ENCODE measurements at places on chromosomes 7 and 10.

DNA sequence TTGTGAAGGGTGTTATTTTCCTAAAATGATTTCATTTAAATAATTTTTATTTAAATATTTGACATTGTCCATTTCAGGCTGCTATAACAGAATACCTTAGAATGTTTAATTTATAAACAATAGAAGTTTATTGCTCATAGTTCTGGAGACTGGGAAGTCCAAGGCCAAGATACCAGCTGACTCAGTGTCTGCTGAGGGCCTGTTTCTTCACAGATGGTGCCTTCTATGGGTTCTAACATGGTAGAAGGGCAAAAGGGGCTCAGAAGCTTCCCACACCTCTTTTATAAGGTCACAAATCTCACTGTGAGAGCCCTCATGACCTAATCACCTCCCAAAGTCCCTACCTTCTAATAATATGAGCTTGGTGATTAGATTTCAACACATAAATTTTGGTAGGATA lies 50.7 kb downstream of the MTURN start:
- no peak for DNase-seq

DNA sequence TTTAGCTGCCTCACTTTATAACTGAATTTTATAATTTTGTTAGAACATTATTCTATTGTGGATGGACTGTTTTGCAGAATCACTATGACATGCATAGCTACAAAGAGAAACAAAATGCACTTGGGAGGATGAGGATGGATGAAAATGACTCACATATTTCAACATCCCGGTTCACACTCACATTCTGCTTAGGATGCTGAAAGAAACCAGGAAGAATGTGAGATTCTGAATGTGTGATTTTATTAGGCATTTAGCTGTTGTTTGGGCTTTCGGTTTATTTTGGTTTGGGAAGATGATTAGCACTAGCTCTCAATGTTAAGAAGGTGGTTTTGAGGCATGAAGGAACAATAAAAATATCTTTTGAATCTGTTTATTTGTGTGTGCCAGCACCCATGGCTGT lies 235.5 kb downstream of the SEMA3E start:
- DNase-seq: peak; percentile 18

DNA sequence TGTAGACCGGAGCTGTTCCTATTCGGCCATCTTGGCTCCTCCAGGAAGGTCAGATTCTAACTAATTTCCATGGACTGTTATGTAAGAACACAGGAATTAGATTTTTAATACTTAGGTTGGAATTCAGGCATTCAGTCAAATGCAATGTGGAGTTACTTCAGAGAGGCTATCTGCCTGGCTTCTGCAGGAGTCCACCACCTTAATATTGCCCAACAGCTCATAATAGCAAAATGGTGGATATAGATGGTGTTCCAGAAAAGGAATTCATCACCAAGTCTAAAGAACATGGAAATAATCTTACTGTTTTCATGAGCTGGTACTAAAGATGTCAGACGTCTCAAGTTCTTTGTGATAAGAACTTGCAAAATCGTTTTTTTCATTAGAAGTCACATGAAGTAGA lies 39.5 kb downstream of the CRHR2 start:
- no peak for DNase-seq

GRCh38 chr7:59079-60016 lies 133.0 kb upstream of the FAM20C start:
- DNase-seq: no peak

DNA sequence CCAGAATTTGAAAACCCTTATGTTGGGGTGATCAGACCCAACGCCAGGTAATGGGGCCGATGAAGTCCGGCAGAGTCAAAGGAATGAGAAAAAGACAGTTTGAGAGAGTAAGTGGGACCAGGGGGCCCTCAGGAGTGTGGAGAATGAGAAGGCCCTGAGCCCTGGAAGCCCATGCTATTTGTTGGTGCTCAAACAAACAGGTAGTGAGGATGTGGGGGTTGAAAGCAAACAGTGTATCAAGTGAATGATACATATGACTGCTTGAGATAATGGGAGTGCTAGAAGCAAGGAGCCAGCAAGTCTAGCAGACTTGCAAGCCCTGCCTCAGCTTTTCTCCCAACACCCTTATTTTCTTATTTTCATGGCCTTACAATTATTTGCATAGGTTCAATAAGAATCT lies 11.2 kb upstream of the SEPTIN14 start:
- DNase-seq: no peak

- DNase-seq: no peak
Measured at GRCh38 chr10:97220355-97220754, 34.6 kb upstream of the SLIT1 start.

- DNase-seq: peak; percentile 66
Measured at GRCh38 chr7:149147752-149148653, 750 bp downstream of the ZNF398 start.

GRCh38 chr7:153258686-153259085 lies 499.1 kb downstream of the ACTR3B start:
- DNase-seq: no peak

- DNase-seq: no peak
Measured at GRCh38 chr7:28336806-28337205, 75.5 kb upstream of the CREB5 start.

DNA sequence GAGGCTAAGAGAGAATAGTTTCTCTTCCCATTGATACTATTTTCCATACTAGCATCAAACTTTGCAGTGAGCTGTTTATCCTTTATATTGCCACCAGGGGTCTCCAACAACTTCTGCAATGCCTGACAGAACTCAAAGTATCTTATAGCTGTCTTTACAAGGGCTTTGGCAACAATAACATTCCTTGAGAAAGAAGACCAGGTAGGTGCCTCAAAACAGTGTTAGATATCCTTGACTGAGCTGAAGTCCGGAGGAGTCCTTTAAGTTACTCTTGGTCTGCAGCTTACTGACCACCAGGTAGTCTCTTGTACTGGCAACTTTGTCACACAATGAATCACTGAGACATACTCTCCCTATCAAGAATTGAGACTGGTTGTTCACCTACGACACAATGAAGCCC lies 30.0 kb upstream of the TES start:
- DNase-seq: peak; percentile 63

- DNase-seq: no peak
Measured at GRCh38 chr7:70113536-70113935, 515.3 kb downstream of the AUTS2 start.

DNA sequence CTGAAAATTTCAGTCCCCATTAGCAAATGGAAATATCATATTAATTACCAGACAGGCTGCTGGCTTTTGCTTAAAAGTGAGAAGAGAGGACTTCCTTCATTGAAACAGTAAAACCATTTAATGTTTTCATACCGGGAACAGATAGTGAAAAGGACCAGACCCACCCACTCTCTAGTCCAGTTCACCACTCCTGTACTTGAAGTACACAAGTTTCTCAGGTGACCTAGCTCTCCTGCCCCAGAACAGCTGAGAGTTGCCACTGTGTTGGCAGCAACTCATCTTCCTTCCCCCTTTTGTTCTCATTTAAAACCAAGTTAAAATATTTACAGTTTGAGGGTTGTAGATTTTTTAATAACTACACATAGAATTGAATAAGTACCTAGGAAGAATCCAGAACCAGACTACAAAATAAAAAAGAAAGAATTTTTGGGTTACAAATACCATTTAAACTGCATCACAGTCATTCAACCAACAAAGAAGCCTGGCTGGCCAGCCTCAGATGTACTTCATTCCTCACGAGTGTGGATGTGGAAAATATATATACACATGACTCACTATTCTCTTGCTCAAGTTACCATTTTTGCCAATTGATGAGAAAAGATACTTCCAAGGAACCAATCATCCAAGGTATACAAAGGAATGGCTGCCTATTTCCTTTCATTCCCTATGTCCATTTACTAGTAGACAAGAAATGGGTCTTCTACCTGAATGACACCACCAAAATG lies 68.1 kb downstream of the VPS41 start:
- peak; percentile 80 for DNase-seq

- DNase-seq: no peak
Measured at GRCh38 chr7:50479743-50480517, 29.8 kb upstream of the FIGNL1 start.

GRCh38 chr7:38276096-38276877 lies 2.9 kb upstream of the TARP start:
- DNase-seq: no peak

- no peak for DNase-seq
Measured at GRCh38 chr10:119263951-119264617, 56.7 kb downstream of the GRK5 start.

DNA sequence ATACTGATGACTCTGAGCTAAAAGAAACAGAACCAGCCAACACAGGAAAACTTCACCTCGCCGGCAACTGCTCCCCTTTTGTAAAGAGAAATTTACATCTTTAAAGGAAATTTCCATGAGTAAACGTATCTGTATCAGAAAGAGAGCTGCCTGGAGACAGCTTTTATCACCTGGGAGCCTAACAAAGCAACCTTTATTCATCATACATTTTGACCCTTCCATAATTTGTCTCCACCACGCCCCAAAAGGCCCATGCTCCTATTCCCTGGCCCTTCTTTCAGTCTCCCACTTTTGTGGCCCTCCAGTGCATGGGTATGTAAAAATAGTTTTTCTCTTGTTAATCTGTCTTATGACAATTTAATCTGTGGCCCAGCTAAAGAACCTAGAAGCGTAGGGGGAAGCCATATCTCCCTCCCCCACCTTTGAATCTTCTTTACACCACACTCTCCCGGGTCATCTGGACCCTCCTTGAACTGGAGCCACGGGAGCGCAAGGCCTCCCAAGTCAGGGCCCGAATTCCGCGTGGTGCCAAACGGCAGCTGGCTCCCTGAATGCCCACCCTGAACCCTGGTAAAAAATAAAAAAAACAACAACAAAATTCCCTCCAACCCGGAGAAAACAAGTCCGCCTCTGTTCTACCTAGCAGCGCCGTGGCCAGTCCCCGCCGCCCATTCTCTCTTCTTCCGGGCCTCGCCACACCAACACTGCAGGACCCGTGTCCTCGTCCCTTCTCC lies 15.4 kb upstream of the FKBP9 start:
- DNase-seq: peak; percentile 6

- peak; percentile 31 for DNase-seq
Measured at GRCh38 chr10:22997096-22997495, 69.2 kb downstream of the ARMC3 start.

GRCh38 chr10:75441196-75441595 lies 9.8 kb downstream of the LRMDA start:
- DNase-seq: no peak

DNA sequence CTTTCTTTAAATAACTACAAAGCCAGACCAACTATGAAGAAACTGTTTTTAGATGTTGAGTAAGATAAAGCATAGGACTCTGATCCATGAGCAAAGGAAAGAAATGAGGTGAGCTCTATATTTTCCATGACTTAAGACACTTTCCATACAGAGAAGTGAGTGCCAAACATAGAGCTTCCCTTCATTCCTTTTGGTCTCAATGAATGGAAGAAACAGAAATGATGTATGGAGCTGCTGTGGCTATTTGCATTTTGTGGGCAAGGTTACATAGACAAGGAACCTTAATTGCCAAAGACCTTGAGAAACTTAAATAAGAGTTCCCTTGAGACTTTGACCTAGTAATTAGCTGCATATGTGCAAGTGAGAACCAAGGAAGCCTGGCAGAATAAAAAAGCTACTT lies 1152.2 kb downstream of the XPNPEP1 start:
- no peak for DNase-seq

GRCh38 chr7:80287400-80288174 lies 153.0 kb downstream of the GNAI1 start:
- peak; percentile 11 for DNase-seq

- no peak for DNase-seq
Measured at GRCh38 chr7:121753944-121754343, 119.0 kb upstream of the PTPRZ1 start.

- DNase-seq: peak; percentile 28
Measured at GRCh38 chr10:110493832-110494426, 3.8 kb upstream of the DUSP5 start.

GRCh38 chr10:119522747-119523426 lies 19.6 kb downstream of the RGS10 start:
- peak; percentile 74 for DNase-seq

Data from kidney tubule cell (primary cell).